Esophagus mucosa (tissue), 1 donor: ENCODE measurements at places on chromosomes 13 and 19. TPM values are rescaled to one million over a fixed set of nuclear protein-coding genes. Genes with fewer than 3 reads are reported as not detected.

FCAR gene
- total RNA-seq = 0.16 TPM

NCLN gene
- 37.5 TPM for total RNA-seq

CDX2 gene
- not detected for total RNA-seq

KCTD4 gene
- total RNA-seq = not detected

CPB2 gene
- not detected for total RNA-seq

ZNF112 gene
- 2.2 TPM for total RNA-seq

ZNF580 gene
- 13.5 TPM for total RNA-seq

GRCh38 chr13:65532231-65532630, 1697.9 kb downstream of the PCDH9 start:
- no peak for ATAC-seq

DNA sequence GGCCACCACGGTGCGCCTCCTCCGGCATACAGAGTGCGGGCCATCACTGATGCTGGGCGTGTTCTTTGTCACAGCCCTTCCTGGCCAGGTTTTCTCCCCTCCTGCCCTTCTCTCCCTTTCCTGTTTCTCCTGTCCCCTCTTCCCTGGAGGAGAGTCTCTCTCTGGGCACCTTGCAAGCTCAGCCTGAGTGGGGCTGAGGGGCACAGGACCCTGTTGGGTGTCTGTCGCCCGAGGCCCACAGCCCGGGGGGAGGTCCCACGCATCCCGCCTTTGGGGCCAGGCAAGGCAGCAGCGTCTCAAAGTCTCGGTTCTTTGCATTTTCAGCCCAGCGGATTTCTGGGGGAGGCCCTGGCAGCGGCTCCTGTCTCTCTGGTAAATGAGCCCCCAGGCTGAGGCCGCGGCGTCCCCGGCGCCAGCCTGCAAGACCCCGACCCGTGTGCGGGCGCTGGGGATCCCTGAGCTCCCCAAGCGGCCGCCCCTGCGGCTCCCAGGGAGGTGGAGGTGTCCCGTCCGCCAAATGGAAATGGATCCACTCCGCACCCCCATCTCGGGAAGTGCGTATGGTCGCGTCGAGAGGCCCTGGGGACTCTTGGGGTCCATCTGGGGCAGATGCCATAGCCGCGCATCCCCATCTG, 47.2 kb downstream of the COMP start:
- peak; percentile 4 for ATAC-seq

DNA sequence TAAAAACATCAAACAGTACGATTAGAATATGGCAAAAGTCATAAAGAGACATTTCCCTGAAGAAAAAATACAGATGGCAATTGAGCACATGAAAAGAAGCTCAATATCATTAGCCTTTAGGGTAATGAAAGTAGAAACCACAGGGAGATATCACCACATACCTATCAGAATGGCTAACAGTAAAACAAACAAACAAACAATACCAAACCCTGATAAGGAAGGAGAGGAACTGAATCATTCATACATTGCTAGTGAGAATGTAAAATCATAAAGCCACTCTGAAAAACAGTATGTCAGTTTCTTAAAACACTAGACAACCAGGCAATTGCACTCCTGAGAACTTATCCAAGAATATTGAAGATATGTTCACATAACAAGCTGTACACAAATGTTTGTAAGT, 1342.5 kb upstream of the SLC10A2 start:
- ATAC-seq = no peak

- no peak for ATAC-seq
These were observed 38.0 kb upstream of the ADGRE5 start for GRCh38 chr19:14343286-14343685.

DNA sequence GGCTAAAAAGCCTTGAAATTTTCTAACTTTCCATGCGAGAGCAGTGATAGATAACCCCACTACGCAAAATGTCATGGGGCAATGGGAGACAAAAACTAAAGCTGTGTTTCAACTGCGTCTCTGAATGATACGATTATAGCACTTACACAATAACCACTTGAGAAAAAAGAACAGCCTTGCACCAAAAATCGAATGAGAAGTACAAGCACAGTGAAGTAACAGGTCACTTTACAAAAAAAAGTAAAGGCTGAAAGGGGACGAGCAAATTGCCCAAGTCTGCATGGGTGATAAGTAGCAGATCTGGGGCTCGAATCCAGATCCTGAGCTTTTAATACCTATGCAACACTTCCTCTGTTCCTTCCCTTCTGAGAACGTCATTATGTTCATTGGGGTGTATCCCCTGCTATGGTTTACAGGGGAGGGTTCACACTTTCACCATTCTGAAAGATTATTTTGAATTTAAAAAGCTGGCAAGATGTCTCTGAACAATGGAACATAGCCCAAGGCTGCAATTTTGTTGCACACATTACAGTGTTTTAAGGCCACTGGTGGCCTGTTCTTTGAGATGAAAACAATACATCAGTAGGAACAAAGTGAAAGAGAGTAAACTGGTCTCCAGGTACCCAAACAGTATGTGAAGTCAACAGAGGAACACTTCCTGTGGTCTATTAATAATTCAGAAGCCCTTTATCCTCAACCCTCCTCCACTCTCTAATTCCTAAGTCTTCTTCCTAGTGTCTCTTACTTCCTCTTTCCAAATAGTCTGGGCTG, 3.2 kb downstream of the CPB2 start:
- no peak for ATAC-seq

GRCh38 chr13:105773241-105773640, 762.2 kb downstream of the EFNB2 start:
- ATAC-seq = no peak

DNA sequence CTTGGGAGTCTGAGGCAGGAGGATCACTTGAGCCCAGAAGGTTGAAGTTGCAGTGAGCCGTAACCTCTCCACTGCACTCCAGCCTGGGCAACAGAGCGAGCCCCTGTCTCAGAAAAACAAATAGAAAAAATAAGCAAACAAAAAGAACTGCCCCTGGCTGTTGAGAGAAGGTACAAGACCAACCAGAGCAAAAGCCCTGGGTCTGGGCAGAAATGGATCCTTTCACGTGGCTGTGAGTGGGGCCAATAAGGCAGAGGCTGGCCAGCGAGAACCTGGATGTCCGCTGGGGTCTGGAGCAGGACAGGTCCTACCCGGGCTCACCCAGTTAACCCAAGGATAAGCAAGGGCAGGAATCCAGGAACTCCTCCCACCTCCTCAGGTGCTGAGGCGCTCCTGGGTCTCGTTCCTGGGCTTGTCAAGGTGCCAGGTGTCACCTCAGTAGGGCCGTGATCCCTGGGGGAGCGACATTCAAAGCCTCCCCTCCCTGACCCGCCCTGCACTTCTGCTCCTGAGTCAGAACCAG, 4.7 kb upstream of the SLC5A5 start:
- peak; percentile 1 for ATAC-seq

DNA sequence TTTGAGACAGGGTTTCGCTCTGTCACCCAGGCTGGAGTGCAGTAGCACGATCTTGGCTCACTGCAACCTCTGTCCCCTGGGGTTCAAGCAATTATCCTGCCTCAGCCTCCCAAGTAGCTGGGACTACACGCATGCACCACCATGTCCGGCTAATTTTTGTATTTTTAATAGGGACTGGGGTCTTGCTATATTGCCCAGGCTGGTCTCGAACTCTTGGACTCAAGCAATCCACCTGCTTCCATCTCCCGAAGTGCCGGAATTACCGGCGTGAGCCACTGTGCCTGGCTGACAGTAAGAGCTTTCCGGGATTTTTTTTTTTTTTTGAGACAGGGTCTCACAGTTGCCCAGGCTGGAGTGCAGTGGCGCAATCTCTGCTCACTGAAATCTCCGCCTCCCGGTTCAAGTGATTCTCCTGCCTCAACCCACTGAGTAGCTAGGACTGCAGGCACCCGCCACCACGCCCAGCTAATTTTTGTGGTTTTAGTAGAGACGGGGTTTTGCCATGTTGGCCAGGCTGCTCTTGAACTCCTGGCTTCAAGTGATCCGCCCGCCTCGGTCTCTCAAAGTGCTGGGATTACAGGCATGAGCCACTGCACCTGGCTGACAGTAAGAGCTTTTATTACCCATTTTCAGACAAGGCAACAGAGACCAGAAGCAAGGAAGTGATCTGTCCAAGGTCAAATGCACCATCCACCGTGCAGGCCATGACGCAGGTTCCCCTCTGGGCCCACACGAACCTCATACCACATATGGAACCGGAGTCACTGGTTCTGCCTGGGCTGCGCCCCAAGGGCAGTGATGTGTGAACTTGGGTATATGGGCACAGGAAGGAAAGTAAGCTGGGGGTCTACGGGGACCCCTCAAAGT, 21.0 kb downstream of the RFX1 start:
- no peak for ATAC-seq

GRCh38 chr19:1445185-1445931, 4.6 kb upstream of the APC2 start:
- ATAC-seq = peak; percentile 72

GRCh38 chr13:113145496-113145895, 13.0 kb upstream of the PROZ start:
- ATAC-seq = no peak

GRCh38 chr13:52411629-52412028, 5.7 kb upstream of the THSD1 start:
- peak; percentile 98 for ATAC-seq

GRCh38 chr13:98254513-98254912, 77.4 kb upstream of the RNF113B start:
- ATAC-seq = no peak

- ATAC-seq = no peak
These were observed 29.7 kb upstream of the ENOX1 start for GRCh38 chr13:43816401-43816889.

DNA sequence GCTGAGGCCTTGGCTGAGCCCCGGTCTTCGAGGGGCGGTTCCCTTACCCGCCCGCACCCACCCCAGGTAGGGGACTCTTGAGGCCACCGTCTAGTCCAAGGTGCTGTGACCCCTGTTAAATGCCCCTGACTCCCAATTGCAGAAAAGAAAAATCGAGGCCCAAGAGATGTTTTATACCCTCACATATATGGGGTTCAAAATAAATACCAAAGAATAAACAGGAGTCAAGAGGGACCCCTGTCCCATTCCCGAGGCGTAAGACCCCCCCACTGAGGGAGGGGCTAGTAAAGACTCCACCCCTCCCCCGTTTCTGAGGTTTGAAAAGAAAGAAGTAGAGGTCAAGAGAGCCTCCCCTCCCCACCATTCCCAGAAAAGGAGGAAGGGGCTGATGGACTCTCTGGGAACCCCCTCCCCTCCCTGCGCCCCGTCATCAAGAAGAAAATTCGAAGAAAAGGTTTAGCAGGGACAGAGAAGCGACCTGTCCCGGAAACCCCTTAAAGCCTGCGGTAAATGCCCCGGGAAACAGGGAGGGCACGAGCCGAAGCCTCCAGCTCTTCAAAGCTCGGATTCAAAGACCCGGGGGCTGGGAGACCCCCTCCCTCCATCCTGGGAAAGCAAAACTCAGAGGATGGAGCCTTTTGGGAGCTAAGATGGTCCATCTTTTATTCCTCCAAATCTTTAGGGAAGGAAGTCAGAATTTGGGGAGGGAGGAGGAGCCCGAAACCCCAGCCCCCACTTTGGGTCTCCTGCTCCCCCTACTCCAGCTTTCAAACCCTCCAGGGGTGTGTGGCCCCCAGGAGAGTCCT, 755 bp upstream of the RAB3A start:
- ATAC-seq = peak; percentile 1

GRCh38 chr13:76778853-76779252, 107.4 kb downstream of the KCTD12 start:
- ATAC-seq = no peak

GRCh38 chr13:33453936-33454335, 168.4 kb upstream of the STARD13 start:
- no peak for ATAC-seq

GRCh38 chr13:97761796-97762540, 191.5 kb upstream of the IPO5 start:
- no peak for ATAC-seq

DNA sequence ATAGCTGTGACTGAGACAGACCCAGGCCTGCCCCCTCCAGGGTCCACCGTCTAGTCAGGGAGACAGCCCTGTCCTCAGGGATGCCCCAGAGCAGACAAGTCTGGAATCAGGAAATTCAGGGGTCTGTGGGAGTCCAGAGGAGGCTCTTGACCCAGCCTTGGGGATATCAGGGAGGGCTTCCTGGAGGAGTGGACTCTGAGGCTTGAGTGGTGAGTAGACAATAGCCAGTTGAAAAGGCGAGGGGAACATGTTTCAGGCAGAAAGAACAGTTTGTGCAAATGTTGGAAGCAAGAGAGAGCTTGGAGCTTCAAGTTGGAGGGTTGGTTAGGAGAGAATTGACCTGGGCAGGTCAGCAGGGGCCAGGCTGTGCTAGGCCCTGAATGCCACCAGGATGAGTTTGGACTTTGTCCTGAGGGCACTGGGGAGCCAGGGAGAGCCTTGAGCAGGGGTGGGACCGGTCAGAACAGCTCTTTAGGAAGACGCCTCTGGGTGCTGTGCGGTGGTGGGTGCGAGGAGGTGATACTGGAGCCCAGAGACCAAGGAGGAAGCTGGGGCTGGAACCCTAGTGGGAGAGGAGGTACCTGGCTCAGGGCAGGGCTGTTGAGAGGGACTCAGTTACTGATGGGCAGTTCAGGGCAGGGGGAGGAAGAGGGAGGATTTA, 2.7 kb downstream of the CCDC9 start:
- no peak for ATAC-seq

GRCh38 chr13:106500445-106500844, 35.0 kb downstream of the EFNB2 start:
- ATAC-seq = no peak
